ENCODE measurements at places on chromosomes 6 and 20.

DNA sequence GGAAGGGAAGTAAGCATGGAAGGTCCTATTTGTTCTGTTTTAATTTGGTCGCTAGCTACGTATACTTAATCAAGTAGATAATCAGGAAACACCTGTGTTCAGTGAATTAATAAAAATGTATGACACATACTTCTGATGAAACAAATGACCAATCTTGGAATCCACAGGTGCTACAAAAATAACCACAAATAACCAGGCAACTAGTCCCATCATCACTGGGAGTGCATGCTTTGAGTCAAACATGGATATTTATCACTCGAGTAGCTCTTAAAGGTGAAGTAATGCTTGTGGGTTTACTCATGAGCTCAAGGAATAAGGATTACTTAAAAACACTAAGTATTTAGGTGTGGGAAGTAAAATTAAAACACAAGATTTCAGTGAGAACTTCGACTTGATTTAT is 285.6 kb upstream of the ID4 start:
- DNase-seq, result no peak

GRCh38 chr20:57498425-57499400 is 26.2 kb downstream of the CTCFL start:
- peak; percentile 30 for DNase-seq

- no peak for DNase-seq
These were observed 60.7 kb downstream of the EZR start for GRCh38 chr6:158758451-158758860.

DNA sequence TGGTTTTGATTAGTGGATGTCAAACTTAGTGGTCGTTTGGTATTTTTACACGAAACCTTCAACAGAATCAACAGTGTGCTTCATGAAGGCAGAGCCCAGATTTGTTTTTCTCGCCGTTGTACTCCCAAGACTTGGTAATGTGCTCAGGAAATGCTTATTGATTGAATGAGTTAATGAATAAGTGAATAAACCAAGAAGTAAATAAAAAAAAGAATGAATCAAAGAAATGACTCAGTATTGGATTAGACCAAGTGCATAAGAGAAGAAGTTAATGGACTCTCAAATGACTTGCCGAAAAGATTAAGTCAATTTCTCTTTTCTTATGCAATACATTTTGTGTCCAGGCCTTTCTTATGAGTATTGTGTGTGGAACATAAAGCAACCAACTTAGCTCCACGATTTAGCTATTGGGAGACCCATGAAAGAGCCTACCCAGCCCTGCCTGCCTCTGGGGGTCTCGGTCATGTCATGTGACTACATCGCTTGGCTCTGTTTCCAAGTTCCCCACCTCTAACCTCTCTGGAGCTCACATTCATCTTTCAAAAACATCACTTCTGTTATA is 10.6 kb upstream of the FUCA2 start:
- no peak for DNase-seq

GRCh38 chr6:157224178-157224950 is 99.0 kb downstream of the TMEM242 start:
- DNase-seq, result no peak

GRCh38 chr6:3962291-3963280 is 113.4 kb downstream of the FAM50B start:
- no peak for DNase-seq

GRCh38 chr6:149108038-149108748 is 209.3 kb upstream of the TAB2 start:
- no peak for DNase-seq

GRCh38 chr6:129709769-129710449 is at the start of gene ARHGAP18:
Gene ARHGAP18, minus strand, starts transcription at chr6:129710177. Its CDS starts 41 bp downstream, at chr6:129710136.
- DNase-seq, result peak; percentile 57

DNA sequence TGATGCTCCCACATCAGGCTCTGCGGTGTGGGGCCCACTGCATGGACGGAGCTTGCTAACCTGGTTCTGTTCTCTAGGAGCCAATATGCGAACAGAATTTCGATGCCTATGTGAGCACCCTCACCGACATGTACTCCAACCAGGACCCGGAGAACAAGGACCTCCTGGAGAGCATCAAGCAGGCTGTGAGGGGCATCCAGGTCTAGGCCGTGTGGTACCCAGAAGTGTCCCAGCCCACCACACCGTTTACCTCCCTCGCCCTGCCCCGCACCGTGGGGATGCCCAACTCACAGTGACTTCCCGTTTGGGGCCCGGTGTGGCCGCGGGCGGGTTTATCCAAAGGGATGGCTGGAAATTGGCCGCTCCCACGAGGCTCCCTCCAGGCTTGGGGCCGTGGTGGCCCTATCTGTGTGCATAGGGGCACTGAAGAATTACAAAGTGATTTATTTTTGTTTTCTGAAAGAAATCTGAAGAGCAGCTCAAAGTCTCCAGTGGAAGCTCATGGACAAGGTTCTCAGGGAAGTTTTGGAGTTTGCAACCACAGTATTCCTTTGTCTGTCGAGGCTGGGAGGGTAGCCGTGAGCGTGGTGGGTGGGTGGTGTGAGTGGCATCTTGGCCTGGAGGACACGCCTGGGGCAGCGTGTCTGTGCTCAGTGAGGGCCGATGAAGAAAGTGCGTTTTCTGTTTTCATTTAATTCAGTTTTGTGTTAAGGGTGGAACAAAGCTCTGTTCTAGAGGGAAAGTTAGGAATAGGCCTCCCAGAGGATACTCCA is 15.1 kb upstream of the PCMTD2 start:
- no peak for DNase-seq

DNA sequence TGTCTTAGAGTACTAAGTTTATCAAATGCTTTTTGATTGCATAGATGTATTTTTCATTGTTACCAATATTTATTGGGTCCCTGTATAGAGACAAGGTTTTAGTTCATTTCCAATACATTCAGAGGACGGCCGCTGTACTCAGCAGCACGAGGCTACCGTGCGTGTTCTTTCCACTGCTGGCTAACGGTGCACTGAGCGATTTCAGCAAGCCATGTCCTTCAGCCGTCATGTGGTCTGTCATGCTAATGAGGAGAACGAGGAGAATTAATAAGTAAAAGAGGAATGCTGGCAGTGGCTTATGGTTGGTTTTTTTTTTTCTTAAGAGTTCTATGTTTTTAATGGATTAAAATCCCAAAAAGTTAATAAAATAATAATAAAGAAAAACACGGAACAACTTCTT is 253.6 kb downstream of the ARID1B start:
- DNase-seq, result no peak

- no peak for DNase-seq
These were observed 22.6 kb downstream of the MTHFD1L start for GRCh38 chr6:150887978-150888563.

DNA sequence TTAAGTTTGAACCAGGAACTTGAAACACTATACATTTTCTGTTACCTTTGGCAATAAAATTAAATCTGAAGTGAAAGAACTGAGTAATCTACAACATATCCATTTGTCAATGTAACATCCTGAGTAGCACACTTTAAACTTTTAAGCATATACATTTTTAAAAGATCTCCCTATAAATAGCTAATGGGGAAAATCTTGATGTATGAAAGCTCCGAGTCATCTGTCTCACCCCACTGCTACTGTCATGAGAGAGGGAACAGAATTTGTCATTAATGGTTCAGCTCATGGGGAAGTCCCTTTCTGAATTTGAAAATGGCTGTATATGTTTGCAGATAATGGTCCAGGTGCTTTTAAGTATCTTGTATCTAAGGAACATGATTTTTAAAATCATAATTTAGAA is 55.2 kb upstream of the NOX3 start:
- DNase-seq, result no peak

DNA sequence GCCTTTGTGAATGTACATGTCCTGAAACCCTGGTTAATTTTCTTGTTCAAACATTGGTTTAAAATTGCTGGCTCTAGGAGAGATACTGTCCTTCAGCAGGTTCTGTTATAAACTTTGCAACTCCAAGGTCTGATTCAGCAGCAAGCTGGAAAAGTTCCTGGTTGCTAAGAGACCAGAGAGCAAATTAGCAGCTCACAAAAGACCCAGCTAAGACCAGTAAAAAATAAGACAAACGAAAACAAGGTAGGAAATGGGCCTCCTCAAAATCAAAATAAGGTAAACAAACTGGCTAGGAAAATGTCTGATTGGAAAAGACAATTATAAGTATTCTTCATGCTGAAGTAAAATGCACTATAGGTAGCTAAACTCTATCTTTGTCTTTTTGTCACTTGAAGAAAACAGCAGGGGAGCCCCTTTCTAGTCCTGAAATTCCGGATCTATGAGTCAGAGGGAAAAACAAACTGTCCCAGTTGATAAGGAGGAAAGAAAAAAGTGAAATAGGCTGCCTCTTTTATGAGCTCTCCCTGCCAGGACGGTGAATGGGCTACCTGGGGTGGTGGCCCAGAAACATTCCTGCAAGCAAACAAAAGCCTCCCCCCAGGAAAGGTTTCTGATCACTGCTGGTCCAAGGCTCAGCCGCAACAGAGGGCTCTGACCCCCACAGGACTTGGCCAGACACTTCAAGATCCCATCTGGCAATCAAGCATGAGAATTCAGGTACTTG is 41.6 kb downstream of the UNC5CL start:
- DNase-seq, result no peak

- DNase-seq, result no peak
These were observed 6.6 kb upstream of the SPO11 start for GRCh38 chr20:57323034-57323433.

GRCh38 chr6:66860328-66860727 is 1153.3 kb upstream of the EYS start:
- DNase-seq, result no peak

DNA sequence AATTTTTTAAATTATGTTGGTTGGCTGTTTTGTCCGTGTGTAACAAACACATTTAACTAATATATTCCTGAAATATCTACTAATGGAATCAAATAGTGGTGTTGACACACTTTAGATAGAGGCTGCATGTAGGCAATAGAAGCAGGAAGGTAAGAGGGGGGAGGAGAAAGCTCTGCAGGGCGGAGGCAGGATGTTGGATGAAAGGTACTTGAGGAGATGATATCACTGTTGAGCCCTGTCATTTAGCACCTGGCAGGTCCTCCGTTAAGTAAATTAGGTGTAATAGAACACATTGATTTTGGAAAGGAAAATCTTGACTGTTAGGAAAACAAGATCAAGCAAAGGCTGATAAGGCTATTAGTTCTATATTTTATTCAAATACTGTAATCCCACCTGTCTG is 618.7 kb downstream of the PKHD1 start:
- no peak for DNase-seq

GRCh38 chr6:41639809-41640371 is 1.6 kb downstream of the MDFI start:
- no peak for DNase-seq

DNA sequence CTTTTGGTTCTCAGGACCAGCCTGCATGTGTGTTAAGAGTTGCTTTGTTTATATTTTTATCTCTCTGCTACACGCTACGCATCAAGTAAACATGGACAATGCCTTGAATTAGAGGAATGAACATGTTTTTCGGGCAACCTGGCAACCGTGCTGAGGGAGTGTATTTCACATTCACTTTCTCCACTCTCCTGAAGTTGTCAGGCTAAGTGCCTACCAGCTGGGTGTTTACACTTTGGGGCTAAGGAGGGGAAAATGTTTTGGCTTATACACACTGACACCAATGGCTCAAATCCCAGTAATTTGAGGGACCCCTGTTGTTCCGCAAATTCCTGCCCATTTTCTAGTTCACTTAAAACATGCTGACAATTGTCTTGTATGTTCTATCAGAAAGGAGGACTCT is 141.5 kb upstream of the PDE7B start:
- DNase-seq, result no peak

GRCh38 chr6:44664716-44665115 is 277.2 kb downstream of the CDC5L start:
- DNase-seq, result no peak

- DNase-seq, result no peak
These were observed 9.2 kb downstream of the SCP2D1 start for GRCh38 chr20:18822832-18823231.

GRCh38 chr20:64069614-64070243 is 6.7 kb downstream of the TCEA2 start:
- no peak for DNase-seq

GRCh38 chr6:109891924-109892323 is 86.2 kb upstream of the GPR6 start:
- no peak for DNase-seq

- no peak for DNase-seq
These were observed 139.2 kb upstream of the PLN start for GRCh38 chr6:118408863-118409262.

DNA sequence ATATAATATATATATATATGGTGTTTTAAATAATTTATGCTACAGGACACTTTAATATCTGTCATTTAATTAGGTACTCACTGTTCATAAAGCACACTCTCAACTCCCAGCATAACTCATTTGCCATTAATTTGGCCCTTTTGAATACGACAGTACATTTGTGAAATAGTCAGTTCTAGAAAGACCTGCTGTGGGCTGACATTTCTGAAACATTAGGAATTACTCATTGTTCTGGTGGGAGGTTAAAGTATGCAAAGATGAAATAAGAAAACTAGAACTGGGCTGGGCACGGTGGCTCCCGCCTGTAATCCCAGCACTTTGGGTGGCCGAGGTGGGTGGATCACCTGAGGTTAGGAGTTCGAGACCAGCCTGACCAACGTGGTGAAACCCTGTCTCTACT is 497.5 kb downstream of the UTRN start:
- no peak for DNase-seq

- DNase-seq, result no peak
These were observed 542.0 kb downstream of the DHX35 start for GRCh38 chr20:39503902-39504709.

DNA sequence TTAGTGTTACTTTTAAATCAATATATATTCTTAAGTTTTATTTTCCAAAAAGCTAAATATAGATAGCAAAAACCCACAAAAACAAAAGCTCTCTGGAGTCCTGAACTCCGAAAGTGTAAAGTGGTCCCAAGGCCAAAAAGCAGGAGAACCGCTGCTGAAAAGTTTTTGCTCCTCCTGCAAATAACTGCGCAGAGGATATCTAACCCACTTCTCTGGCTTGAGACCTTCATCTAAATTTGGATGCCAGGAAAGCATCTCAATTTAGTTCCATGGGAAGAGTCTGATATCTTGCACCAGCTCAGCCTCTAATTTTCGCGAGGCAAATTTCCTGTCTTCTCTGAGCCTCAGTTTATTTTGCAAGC is 523 bp downstream of the MRPS10 start:
- no peak for DNase-seq
